ENCODE measurements at places on chromosomes 6 and 20.
A peak's percentile ranks its signal among the peaks of the same experiment; 100 is the strongest.

GRCh38 chr6:107536180-107536961 lies 46.5 kb downstream of the SOBP start:
- no peaks in the 10 kb centered on the region for H3K36me3 ChIP-seq
- DNase-seq, result no peak
- no peaks in the 10 kb centered on the region for H3K4me1 ChIP-seq
- no peak overlapping the region for H3K4me3 ChIP-seq
- peaks cover 7% of the 10 kb centered on the region for H3K27me3 ChIP-seq

DNA sequence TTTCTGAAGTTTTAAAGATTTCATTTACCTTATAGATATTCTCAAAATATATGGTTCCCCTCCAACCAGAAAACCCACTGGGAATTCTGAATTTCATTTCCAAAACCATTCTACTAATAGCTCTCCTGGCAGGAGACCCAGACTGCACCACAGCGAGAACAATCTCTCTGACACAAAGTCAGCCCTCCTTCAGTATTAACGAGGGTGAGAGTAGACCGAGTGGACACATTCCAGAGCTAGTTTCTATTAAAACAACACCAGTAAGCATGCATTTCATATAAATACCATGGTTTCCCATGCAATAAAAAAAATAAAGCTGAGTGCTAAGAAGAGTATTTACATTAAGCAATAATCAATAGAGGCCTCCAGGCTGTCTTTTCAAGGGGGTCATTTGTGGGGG lies 899.6 kb upstream of the SLC35B3 start:
- no peak overlapping the region for H3K27ac ChIP-seq
- no peak overlapping the region for H3K4me3 ChIP-seq
- H3K27me3 ChIP-seq, result no peaks in the 10 kb centered on the region
- no peak for DNase-seq
- H3K4me1 ChIP-seq, result no peaks in the 10 kb centered on the region
- no peaks in the 10 kb centered on the region for H3K36me3 ChIP-seq

DNA sequence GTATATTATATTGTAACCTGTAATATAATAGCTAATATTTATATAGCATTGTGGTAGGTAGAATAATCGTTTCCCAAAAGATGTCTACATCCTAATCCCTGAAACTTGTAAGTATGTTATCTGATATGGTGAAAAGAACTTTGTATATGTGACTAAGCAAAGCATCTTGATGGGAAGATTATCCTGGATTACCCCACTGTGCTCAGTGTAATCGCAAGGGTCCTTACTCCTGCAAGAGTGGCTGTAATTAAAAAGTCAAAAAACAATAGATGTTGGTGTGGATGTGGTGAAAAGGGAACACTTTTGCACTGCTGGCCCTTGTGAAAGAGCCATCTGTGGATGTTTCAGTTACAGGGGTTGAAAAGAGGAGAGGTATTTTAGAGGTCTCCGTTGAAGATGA lies 95.2 kb downstream of the EDN1 start:
- no peaks in the 10 kb centered on the region for H3K27me3 ChIP-seq
- DNase-seq, result no peak
- H3K27ac ChIP-seq, result no peak overlapping the region

DNA sequence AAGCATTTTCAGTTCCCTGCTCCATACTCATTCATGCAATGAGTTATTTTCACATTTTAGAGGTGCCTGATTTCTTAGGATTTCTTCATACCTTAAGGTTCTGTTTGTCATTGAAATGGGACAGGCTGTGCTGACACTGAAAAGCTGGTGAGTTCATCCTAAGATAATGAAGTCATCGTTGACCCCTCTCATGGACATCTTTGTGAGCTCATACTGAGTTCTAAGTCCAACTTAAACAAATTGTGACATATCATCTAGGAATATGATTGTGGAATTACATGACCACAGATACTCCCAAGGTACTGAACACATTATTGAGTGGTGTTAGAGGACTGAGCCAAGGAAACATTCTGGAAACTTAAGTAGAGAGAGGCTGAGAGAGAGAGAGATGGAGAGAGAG lies 224.8 kb upstream of the JAG1 start:
- no peaks in the 10 kb centered on the region for H3K36me3 ChIP-seq
- H3K27me3 ChIP-seq, result no peaks in the 10 kb centered on the region
- no peaks in the 10 kb centered on the region for H3K4me1 ChIP-seq
- no peak overlapping the region for H3K4me3 ChIP-seq
- no peak overlapping the region for H3K27ac ChIP-seq

DNA sequence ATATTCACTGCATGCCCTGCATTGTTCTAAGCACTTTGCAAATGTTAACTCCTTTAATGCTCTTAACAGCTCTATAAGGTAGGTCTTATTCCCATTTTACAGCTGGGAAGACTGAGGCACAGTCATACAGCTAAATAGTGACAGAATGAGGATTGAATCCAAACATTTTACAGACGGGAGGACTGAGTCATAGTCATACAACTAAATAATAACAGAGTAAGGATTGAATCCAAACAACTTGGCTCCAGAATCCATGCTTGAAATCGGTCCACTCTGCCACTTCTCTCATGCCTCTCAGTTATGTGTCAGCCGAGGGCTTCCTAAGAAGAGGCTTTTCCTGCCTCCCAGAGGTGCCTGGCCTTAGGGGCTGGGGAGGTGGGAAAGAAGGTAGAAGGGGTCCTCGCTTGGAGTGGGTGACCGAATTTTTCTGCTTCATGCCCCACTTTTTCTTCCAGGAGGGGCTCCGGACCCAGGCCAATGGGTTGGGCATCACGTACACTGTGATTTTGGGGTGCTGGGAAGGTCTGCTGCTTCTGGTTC lies 137.4 kb upstream of the RNF24 start:
- no peak overlapping the region for H3K4me3 ChIP-seq
- no peaks in the 10 kb centered on the region for H3K27me3 ChIP-seq
- DNase-seq, result peak; percentile 29
- peaks cover 20% of the 10 kb centered on the region for H3K4me1 ChIP-seq

DNA sequence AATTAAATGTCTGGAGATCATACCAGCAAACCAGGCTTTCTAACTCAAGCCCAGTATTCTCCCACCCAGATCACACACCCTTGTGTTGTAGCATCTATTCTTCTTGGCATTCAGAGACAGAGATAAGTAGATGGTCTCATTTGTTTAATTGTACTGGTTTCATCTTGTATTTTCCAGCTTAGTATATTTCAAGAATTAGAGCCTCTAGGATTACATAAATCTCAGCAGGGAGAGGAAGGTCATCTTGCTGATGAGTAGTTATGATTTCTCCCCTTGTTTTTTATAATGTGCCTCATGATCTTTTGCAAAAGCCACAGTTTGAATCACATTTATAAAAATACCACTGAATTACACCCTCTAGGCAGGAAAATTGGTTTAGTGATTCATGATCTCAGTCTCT lies 106.6 kb upstream of the NRSN1 start:
- H3K4me1 ChIP-seq, result no peaks in the 10 kb centered on the region
- no peaks in the 10 kb centered on the region for H3K27me3 ChIP-seq
- H3K36me3 ChIP-seq, result no peaks in the 10 kb centered on the region
- no peak overlapping the region for H3K27ac ChIP-seq
- H3K4me3 ChIP-seq, result no peak overlapping the region
- no peak for DNase-seq

DNA sequence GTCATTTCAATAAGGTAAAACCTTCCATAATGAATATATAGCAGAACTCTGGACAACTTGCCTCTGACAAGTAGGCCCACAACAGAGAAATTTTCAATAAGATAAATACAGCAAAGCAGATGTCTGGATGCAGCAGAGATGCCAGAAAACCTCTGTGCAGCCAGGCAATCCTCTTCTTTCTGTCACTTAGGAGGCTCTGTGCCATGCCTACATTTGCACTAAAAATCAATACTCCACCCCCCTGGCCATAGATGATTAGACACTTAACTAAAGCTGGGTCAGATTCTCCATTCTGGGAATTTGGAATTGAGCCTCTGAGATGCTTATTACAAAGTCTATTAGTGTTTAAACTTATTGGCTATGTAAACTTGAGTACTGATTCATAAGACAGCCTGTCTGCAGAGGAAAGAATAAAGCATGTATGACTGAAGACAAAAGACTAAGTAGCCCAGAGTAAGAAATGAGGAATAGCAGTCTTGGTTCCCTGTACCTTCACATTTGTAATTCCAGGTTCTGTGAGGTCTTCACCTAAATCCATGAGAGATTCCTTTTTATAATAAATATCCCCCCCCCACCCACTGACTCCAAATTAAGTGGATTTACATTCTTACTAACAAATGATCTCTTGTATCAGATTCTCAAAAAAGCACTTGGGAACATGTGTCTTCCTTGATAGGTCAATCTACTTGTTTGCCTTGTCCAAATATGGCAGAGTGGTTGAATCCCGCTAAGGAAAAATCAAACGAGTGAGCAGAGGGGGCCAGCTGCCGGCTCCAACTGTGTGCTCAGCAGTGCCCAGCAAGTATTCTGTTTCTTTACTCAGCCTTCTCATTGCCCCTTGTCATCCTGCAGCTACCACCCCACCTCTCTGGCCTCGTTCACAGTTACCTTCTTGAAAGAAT lies 20.4 kb downstream of the MAN1A1 start:
- peaks cover 1% of the 10 kb centered on the region for H3K4me1 ChIP-seq
- no peaks in the 10 kb centered on the region for H3K27me3 ChIP-seq
- H3K27ac ChIP-seq, result no peak overlapping the region
- no peak for DNase-seq

- no peak overlapping the region for H3K27ac ChIP-seq
- no peak for DNase-seq
- H3K4me1 ChIP-seq, result no peaks in the 10 kb centered on the region
- H3K36me3 ChIP-seq, result peaks cover 27% of the 10 kb centered on the region
These were observed 51.5 kb downstream of the HBS1L start for GRCh38 chr6:135002974-135003703.

- H3K27ac ChIP-seq, result peak overlapping the region; percentile 49
- no peak overlapping the region for H3K4me3 ChIP-seq
- H3K36me3 ChIP-seq, result no peaks in the 10 kb centered on the region
- H3K27me3 ChIP-seq, result no peaks in the 10 kb centered on the region
- DNase-seq, result no peak
These were observed 645.6 kb downstream of the MMUT start for GRCh38 chr6:48817333-48818051.
